ENCODE measurements at places on chromosomes 11 and 22. TPM values are rescaled to one million over a fixed set of nuclear protein-coding genes. Genes with fewer than 3 reads are reported as not detected.
A peak's percentile ranks its signal among the peaks of the same experiment; 100 is the strongest.

The TMEM135 gene
- total RNA-seq: 10.7 TPM

The ZNF74 gene
- 10.4 TPM for total RNA-seq

The SMTNL1 gene
- total RNA-seq: not detected

The ANKK1 gene
- total RNA-seq: 1.3 TPM

The CCDC87 gene
- total RNA-seq: not detected

GRCh38 chr11:102007567-102008437, 39.4 kb upstream of the CFAP300 start:
- H3K4me3 ChIP-seq: no peak overlapping the region
- H3K36me3 ChIP-seq: no peaks in the 10 kb centered on the region
- peak overlapping the region; percentile 90 for H3K27ac ChIP-seq
- peak; percentile 70 for DNase-seq
- no peaks in the 10 kb centered on the region for H3K27me3 ChIP-seq

- no peak overlapping the region for H3K27ac ChIP-seq
- no peaks in the 10 kb centered on the region for H3K27me3 ChIP-seq
- no peaks in the 10 kb centered on the region for H3K36me3 ChIP-seq
- H3K4me1 ChIP-seq: peaks cover 6% of the 10 kb centered on the region
- no peak overlapping the region for H3K4me3 ChIP-seq
- DNase-seq: peak; percentile 38
Observed at GRCh38 chr22:27534720-27535125, 266.8 kb downstream of the MN1 start.

- peak; percentile 71 for DNase-seq
- no peak overlapping the region for H3K27ac ChIP-seq
- no peak overlapping the region for H3K4me3 ChIP-seq
- H3K4me1 ChIP-seq: no peaks in the 10 kb centered on the region
Observed at GRCh38 chr11:69044111-69045013, 4.4 kb upstream of the TPCN2 start.

- no peak overlapping the region for H3K27ac ChIP-seq
- H3K4me1 ChIP-seq: no peaks in the 10 kb centered on the region
- no peaks in the 10 kb centered on the region for H3K27me3 ChIP-seq
- DNase-seq: no peak
- H3K36me3 ChIP-seq: no peaks in the 10 kb centered on the region
Observed at GRCh38 chr22:48566741-48567140, 1260.9 kb downstream of the BRD1 start.

DNA sequence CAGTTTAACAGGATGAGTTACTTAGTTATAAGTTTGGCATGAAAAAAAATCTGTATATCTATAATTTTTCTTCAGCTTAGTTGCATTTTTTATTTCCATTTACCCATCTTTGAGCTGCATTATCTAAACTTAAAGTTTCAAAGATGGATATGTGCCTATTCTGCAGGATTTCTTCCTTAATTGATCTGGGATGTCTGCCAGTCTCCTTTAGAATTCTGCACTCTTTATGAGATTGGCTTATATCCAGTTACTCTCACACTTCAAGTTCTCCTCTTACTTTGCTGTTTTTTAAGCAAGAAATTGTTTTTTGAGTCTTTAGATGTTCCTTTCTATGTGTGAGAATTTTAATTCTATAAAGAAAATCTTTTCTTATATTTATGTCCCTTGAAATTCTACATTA, 5.1 kb upstream of the PDGFD start:
- no peaks in the 10 kb centered on the region for H3K4me1 ChIP-seq
- no peaks in the 10 kb centered on the region for H3K36me3 ChIP-seq
- H3K27ac ChIP-seq: no peak overlapping the region
- no peak overlapping the region for H3K4me3 ChIP-seq
- DNase-seq: no peak
- H3K27me3 ChIP-seq: no peaks in the 10 kb centered on the region

- H3K27me3 ChIP-seq: no peaks in the 10 kb centered on the region
- no peak for DNase-seq
- H3K4me1 ChIP-seq: peaks cover 23% of the 10 kb centered on the region
- no peak overlapping the region for H3K4me3 ChIP-seq
- no peaks in the 10 kb centered on the region for H3K36me3 ChIP-seq
Observed at GRCh38 chr11:58769308-58769707, 37.6 kb upstream of the GLYAT start.

- peak overlapping the region; percentile 88 for H3K4me3 ChIP-seq
- H3K36me3 ChIP-seq: peaks cover 4% of the 10 kb centered on the region
- DNase-seq: no peak
- H3K27ac ChIP-seq: peak overlapping the region; percentile 95
- H3K27me3 ChIP-seq: no peaks in the 10 kb centered on the region
Observed at GRCh38 chr11:82899957-82900276, 313 bp downstream of the PRCP start.

DNA sequence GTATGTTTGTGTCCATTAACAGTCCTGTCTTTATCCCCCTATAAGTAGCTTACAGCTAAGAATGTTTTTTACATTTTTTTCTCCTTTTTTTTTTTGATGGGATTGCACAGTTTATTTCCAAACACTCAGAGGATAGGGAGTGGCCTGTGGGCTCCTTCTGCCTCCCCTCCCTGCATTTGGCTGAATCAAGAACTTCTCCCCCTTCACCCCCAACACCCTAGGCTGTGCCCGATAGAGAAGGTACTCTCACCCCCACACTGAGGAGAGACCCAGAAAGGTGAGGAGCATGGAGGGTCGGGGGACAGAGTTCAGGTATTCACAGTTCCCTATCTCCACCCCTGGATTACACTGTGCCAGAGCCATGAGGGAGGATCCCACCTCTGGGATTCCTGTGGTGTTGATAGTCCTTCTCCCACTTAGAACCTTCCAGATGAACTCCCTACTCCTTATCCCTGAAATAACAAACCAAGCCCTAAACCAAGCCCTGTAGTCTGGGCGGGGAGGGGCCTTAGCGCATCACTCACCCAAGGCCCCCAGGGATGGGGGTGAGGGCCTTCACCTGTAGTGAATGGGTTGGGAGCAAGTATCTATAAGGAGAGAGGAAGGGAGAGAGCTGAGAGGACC, 97.1 kb downstream of the ADAMTS15 start:
- H3K4me3 ChIP-seq: no peak overlapping the region
- H3K36me3 ChIP-seq: peaks cover 4% of the 10 kb centered on the region
- peaks cover 4% of the 10 kb centered on the region for H3K4me1 ChIP-seq
- DNase-seq: no peak

Measured in MCF 10A (cell line).